ENCODE measurements at places on chromosomes 6 and 20. TPM values are rescaled to one million over a fixed set of nuclear protein-coding genes. Genes with fewer than 3 reads are reported as not detected.
A peak's percentile ranks its signal among the peaks of the same experiment; 100 is the strongest.

GRCh38 chr6:105591053-105591452 lies 188.2 kb upstream of the PREP start:
- DNase-seq, result no peak

DNA sequence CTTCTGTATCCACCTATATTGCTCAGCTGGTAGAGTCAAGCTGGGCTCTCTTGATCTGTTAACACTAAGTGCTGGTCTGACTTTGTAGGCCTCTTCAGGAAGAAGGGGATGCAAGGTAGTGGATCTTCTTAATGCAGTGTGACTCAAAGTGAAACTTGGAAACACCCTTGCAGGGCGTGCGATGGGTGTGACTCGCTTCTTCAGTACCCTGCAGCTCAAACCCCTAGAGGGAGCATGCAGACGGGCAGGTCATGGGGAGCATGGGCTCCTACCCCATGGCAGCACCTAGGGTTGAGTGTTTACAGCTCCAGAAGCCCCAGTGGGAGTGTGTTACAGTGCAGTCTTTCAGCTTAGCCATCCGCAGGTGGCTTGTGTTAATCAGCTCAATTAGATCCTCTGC lies 757 bp upstream of the SAMD3 start:
- no peak for DNase-seq

GRCh38 chr6:120569714-120570113 lies 764.6 kb downstream of the TBC1D32 start:
- no peak for DNase-seq

GRCh38 chr6:35049900-35050756 lies 91.0 kb downstream of the TCP11 start:
- peak; percentile 85 for DNase-seq

TREML1 gene
- total RNA-seq, result not detected

HLA-DQB2 gene
- total RNA-seq, result not detected

EYS gene
- not detected for total RNA-seq

GCLC gene
- total RNA-seq, result 57.4 TPM

UNC5CL gene
- total RNA-seq, result 1.1 TPM

NMBR gene
- total RNA-seq, result not detected

Data from sigmoid colon (tissue), 7 donors.